Myocyte (in vitro differentiated cells): ENCODE measurements at places on chromosomes 2 and 18.

GRCh38 chr18:48219810-48220499 is 189.2 kb downstream of the ZBTB7C start:
- DNase-seq: no peak

- peak; percentile 47 for DNase-seq
Measured at GRCh38 chr2:61179701-61180639, 18.0 kb downstream of the C2orf74 start.

- no peak for DNase-seq
Measured at GRCh38 chr18:9711361-9712129, 3.4 kb downstream of the RAB31 start.

DNA sequence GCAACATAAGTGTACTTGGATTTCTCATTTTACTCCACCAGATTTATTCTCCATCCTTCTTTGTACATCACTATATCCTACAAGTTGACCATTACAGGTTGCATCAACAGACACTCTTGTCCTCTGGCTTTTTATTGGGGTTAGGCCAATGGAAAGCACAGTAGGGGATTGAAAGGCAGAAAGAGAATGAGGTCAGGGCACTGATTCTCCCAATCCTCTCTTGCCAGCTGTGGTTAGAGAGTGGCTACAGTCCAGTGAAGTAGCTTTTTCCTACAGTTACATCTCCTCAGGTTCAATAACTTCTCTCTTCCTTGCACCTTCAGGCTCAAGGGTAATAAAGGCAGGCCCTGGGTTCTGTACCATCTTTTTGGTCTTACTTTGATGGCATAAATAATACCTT is 20.2 kb upstream of the COL5A2 start:
- DNase-seq: no peak

DNA sequence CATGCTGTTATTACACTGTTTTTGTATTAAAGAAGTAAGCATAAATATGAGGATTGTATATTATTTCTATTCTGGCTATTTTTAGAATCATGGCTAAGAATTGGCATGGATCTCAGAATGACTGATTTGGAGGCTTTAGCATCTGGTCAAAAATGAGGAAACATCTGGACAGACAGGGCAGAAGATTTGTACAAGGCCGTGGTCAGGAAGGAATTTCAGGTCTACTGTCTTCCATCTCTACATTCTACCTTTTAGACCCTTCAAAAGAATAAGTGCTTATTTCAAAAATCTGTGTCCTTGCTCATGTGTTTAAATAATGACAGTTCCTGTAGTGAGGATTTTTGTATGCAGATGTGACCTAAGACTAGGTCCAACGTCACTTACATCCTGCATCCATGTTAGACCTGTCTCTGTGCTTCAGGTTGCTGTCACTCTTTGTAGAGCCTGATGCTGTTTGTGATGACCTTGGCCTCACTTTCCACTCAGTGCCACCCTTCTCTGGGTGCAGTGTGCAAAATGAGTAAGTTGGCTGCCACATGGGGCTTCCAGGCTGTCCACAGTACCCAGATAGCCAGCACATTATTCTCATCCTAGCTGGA is 54.7 kb upstream of the B3GNT2 start:
- DNase-seq: no peak

DNA sequence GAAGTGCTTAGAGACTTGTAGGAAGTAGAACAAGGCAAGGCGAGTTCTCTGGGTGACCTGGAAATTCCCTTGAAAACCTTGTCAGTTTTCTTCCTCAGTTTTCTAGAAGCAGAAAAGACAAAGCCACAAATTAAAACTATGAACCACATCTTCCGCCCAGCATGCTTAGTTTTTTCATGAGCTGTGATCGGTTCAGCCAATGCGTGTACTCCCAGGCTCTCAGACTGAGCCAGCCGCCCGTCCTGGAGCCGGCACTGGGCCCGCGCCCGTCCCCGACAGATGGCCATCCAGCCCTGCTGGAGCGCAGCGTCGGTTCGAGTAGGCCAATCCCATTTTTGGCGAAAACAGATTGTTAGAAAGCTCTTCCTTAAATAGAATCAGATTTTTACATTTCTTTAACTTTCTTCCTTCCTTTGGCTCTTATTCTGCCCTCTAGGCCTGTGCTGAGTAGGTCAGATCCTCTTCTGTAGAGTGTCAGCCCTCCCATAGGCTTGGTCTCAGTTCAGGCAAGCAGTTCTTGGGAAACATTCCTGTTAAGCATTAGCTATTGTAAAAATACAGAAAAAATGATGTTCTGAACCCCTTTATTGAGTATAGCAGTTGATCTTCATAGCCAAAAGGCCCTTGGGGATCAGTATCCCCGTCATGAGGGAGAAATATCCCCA is 112.5 kb downstream of the NCK2 start:
- DNase-seq: no peak
